ENCODE measurements at places on chromosomes 5 and 9.

GRCh38 chr5:145805819-145806218, 29.3 kb downstream of the PRELID2 start:
- DNase-seq: no peak

GRCh38 chr9:112487008-112487798, 576 bp downstream of the KIAA1958 start:
- peak; percentile 53 for DNase-seq

DNA sequence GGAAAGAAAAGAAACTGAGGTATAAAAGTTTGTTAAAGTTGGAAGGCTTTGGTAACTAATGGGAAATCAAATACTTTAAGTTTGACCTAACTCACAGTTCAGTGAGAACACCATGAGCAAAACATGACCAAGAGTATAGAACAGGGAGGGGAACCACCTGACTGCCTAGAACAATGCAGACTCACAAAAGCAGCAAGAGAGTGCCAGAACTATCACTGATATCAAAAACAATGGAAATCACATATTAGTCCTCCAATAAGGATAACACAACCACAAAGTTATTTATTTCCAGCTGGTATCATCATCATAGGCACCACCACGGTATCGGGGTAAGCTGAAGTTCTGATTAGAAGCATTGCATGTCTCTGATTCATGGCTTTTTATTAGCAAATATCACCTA, 77.5 kb downstream of the TRPM6 start:
- DNase-seq: no peak

DNA sequence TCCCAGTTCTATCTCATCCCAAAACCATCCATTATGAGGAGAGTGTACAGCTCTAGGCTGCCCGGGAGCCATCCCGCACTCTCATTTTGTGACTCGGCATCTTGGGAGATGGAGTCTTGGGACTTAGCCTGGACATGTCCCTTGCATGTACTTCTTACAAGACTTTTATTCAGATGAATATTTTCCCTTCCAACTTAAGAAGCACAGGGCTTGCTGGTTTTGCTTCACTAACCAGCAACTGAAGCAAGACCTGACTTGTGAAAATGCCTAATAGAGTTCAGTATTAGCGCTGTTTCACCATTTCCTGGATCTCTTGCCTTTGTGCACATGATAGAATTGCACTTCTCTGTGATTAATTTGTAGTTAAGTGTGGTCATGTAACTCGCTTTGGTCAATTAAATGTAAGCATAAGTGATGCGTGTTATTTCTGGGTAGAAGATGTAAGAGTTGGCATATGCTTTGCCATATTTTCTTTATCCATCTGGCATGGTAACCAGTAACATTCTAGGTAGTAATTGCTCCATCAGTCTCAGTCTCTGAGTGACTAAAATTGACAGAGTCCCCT, 55.8 kb downstream of the PDCD1LG2 start:
- DNase-seq: no peak

DNA sequence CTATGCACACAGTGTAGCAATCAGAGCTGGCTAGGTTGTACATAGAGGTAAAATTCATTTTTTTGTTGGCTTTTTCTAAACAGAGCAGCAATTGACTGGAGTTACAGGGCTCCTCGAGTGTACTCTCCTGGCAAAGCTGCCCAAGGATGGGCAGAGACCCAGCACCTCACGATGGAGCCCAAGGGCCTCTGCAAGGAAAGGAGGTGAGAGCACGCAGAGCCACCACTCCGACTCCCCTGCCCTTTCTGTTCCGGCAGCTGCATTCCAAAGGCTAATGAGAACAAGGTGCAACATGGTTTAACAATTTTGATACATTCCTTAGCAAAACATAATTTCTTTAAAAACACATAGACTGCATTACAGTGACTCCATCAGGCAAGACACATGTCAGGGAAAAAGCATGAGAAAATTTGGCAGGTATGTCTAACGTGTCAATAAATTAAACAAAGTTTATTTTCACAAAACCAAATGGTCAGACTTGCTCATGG, 47.5 kb downstream of the SAXO1 start:
- no peak for DNase-seq

DNA sequence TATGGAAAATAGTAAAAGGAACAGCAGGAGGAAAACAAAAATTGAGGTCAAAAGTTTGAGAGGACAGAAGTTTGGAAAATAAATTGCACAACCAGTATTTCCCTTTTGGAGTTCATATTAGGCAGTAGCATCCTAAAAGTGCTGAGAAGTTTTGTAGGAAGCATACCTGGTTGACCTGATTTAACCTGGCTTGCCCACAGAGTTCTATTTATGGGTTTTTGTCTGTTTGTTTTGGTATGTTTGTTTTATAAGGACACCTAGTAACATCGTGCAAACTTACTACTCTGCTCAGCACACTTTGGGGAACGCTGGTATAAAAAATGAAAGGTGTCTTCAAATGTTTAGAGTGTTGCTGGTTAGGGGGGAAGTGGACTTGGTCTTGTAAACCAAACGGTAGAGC, 15.1 kb downstream of the ADRB2 start:
- DNase-seq: no peak

- DNase-seq: no peak
Measured at GRCh38 chr9:23542438-23542837, 283.6 kb downstream of the ELAVL2 start.

DNA sequence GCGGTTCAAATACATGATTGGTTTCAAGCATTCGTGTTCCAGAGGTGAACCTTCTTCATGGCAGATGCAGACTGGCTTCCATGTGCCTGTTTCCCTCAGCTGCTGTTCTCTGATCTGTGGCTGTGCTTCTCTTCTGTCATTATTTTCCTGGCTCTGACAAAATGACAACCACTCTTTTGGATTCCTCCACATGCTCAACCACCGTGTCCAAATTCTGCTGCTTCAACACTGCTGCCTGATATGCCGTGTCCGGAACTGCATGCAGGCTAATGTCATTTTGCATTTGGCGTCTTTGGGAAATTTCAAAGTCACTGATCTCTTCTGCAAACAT, 368.7 kb upstream of the ZNF608 start:
- no peak for DNase-seq

DNA sequence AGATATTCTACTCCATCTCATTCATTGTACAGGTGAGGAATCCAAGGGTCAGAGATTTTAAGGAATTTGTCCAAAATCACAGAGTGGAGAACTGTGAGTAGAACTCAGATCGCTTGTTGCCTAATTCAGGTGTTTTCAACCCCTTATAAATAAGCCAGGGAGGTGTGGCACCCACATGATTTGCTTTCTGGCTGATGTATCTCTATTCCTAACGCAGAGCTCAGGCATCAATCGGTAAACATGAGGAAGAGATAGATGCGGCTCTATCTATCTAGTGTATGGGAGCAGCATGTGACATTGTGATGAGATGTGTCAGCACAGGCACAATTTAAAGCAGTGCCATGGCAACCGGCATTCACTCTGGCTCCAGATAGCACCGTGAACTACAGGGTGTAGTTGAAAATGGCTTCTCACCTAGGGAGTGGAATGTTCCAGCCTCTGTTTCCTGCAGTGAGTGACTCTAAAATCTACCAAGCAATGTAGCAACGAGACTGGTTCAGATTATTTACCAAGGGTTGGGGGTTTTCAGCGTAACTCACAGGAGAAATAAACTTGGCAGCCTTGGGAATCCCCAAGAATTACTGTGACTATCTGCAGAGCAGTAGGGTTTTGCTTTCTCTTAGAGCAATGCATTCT, 53.4 kb upstream of the SUB1 start:
- DNase-seq: peak; percentile 65

DNA sequence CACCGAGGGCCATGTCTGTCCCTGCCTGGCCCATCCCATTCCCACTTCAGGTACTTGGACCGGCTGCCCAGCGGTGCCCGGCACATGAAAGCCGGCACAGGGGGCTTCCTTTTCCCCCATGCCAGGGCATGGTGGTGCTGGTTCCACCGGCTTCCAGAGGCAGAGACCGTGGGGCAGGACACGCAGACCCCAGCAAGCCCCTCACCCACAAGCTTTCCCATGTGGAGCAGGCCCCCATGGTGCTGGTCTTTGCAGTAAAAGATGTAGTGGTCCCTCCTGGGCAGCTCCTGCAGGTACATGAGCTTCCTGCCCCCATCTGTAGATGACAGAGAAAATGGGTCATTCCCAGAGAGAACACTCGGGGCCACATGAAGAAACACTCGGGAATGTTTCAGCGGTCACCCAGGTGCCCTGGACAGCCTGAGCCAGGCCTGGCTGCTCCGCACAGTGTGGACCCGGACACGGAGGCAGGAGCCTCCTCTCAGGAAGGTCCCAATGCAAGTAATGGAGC, 2.0 kb downstream of the OBP2B start:
- DNase-seq: no peak

DNA sequence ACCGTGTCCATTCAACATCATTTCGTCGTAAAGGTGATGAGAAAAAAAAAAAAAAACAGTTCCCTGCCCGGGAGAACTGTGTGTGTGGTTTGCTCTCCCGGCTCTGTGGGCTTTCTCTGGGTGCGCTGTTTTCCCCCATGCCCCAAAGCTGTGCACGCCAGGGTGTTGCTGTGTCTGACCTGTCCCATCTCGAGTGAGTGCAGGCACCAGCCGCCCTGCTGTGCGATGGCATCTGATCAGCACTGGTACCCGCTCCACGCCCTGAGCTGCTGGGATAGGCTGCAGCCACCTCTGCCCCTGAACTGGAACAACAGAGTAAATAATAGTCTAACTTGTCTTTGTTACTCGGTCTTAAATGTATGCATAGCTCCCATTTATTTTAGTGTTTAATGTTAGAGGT, 33.3 kb downstream of the CEP72 start:
- DNase-seq: no peak

DNA sequence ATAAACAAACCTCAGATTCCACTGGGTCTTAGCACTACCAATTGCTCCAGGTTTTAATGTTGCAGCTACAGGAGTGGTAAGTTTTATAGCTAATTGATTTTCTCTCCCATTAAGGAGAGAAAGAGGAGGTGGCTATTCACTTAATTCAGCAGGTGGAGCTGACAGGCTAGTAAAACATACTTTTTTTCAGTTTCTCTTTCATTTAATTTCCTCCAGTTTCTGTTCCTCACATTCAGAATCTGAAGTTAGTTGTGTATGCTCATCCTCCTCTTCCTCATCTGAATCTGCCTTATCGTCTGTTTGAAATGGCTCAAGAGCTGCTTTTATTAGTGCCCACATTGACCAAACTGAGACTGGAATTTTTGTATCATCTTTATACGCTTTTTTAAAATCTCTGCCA, 98.0 kb downstream of the PLPPR1 start:
- no peak for DNase-seq

DNA sequence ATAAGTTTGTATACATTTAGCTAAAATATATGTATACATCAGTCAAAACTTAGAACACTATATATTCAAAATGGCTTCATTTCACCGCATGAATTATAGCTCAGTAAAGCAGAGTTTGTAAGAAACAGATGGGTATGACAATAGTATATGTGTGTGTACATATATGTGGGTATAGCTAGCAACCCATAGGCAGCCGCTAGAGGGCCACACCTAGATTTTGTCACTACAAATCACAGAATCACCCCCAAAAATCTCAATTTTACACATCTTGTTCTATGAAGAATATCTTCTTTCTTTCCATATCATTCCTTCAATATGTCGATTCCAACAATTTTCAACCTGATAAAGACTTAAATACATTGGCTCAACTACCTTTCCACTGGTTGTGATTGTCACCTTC, 357.8 kb upstream of the CCNG1 start:
- no peak for DNase-seq

DNA sequence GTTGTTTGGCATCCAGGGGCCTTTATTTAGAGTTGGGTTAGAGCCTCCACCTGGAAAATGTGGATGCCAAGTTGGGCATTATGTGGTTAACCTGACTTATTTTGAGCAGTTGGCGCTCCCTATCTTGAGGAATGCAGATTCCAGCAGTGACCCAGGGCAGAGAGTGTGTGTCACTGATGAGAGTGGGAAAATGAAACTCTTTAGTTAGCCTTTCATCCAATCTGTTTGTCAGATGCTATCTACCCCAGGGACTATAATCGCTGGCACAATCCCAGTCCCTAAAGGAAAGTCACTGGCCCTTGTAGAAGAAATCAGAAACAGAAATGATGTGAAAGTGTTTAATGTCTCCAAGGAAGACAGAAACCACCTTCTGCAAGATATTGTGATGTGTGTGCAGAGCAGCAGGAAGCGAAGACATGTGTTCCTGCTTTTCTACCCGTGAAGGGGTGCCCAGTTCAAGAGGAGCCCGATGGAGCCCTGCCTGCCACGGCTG, 10.2 kb upstream of the STING1 start:
- peak; percentile 44 for DNase-seq

DNA sequence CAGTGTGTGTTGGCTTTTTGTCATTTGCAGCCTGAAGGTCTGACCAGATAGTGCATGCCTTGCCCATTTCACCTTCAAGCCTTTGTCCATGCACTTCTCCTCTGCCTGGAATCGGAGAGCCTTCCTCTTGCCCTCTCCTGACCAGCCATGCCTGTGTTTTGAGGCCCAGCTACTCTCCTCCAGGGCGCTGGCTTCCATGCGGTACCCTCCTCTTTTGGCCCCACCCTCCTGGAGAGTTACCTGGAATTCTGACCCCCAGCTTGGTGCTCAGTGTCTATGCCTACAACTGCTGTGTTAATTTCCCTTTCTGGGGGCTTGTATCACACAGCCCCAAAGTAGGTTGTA, 52.5 kb downstream of the CXXC5 start:
- no peak for DNase-seq

Data from iris pigment epithelial cell (primary cell).